Kidney (tissue), 22 donors: ENCODE measurements at places on chromosomes 16 and 17. TPM values are rescaled to one million over a fixed set of nuclear protein-coding genes. Genes with fewer than 3 reads are reported as not detected.
A peak's percentile ranks its signal among the peaks of the same experiment; 100 is the strongest.

The DNAH2 gene
- total RNA-seq, result 0.66 TPM

The CDH5 gene
- total RNA-seq, result 41.3 TPM

The STXBP4 gene
- total RNA-seq, result 20.2 TPM

The NACA2 gene
- not detected for total RNA-seq

The OR3A3 gene
- not detected for total RNA-seq

The KCNJ2 gene
- total RNA-seq, result 4.4 TPM

The ADORA2B gene
- 0.60 TPM for total RNA-seq

The MPP2 gene
- total RNA-seq, result 1.2 TPM

The ITGAD gene
- 0.13 TPM for total RNA-seq

The MGAT5B gene
- 2.3 TPM for total RNA-seq

The OR1F1 gene
- total RNA-seq, result not detected

The SDF2 gene
- 54.3 TPM for total RNA-seq

The CRYBA1 gene
- total RNA-seq, result not detected

The IRX3 gene
- total RNA-seq, result 37.9 TPM

DNA sequence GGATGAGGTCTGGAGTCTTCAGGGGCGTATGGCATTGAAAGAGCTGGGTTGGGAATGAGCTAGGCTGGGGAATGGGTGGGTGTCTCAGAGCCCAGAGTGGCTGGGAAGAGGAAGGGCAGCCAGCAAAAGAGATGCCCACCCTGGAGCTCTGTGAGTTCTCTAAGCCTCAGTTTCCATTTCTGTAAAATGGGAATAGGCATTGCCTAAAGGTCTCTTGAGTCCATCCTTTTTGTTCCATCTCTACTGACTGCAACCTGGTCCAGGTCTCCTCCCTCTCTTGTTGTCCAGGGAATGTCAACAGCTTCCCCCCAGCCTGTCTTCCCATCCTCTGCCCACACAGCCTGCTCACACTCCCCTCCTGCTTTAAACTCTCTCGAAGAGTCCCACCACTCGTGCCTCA is 19.6 kb downstream of the CCDC102A start:
- DNase-seq, result no peak

GRCh38 chr16:57695680-57696069 is 1.1 kb downstream of the DRC7 start:
- DNase-seq, result no peak

- no peak for DNase-seq
These were observed 1.6 kb upstream of the KIAA0513 start for GRCh38 chr16:85025781-85026653.

GRCh38 chr16:61858988-61859387 is 177.2 kb downstream of the CDH8 start:
- no peak for DNase-seq

GRCh38 chr16:84729716-84730320 is 30.0 kb downstream of the USP10 start:
- no peak for DNase-seq

DNA sequence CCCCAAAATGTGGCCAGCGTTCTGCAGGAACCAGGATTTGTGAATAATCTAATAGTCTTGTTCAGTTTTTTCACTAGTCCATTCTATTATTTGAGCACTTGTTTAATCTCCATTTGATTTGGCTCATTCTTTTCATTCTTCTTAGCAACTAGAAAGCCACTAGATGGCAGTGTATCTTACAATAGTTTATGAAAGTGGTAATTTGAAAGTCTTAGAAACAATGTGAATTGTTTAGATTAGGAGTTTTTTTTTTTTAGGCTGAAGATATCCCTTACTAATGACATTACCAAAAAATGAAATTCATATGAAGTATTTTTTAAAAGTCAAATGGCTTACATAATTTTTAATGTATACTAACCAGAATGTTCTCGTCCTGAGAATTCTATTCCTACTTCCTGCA is 6.7 kb downstream of the ERI2 start:
- no peak for DNase-seq

DNA sequence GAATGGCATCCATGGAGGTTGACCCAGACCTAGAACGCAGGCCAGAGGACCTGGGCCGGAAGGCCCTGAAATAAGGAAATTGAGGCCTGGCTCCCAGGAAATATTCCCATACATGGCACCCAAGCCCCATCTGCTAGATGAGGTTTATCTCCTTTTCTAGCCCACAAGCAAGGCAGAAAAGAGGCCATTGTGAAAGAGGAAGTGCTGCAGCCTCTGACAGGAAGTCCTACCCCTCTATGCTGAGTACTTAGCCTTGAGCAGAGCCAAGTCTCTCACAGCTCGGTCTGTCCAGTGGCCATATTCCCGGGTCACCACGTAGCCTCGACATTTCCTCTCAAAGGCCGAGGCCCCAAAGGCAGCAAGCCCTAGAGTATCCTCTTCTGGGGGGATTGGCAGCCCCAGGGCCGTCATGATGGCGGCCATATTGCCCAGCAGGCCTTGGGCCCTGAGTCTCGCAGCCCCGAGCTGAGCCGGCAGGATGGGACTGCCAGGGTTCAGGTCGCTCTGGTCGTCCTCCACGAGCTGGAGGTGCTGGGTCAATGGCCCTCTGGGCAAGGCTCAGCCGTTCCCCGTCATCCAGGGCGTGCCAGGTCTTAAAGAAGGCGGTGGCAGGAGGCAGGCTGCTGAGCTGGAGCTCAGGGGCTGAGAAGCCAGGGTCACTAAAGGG is 7.8 kb downstream of the CTF1 start:
- DNase-seq, result no peak

DNA sequence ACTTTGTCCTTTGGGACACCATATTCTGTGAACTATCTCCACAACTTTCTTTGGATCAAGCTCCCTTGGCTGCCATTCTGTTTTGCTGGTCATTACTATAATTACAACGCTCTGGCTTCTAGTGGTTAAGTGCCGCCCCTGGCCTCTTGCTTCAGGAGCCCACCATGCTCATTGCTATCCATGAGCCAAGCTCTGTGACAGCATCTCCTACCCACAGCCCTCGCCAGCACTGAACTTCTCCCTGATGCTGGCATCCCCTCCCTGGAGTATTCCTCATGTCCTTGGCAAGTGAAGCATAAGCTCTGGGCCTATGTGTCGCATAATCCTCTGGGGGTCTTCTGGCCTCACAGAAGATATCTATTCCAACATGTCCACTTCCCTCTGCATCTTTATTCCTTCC is 60.6 kb upstream of the DHX40 start:
- DNase-seq, result no peak

GRCh38 chr17:73705594-73705993 is 61.3 kb upstream of the SDK2 start:
- DNase-seq, result no peak

- DNase-seq, result no peak
These were observed 9.8 kb downstream of the SCGB1C2 start for GRCh38 chr17:146983-147761.

DNA sequence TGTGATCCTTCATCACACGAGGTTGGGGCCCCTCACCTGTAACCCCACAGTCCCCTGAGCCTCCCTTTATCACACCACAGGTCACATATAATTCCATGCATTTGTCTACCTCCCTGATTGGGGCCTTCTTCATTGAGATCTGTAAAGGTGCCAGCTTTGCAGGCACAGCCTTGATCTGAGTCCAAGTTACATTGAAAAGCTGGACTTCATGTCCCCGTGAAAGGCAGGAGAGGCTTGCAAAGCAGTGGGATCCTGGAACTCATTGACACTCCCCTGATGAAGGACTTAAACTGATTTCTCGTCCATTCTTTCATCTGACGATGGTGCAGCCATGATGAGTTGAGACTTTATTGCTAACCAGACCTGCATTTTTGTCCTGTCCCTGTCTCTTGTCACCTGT is 3.8 kb upstream of the SYT17 start:
- no peak for DNase-seq

GRCh38 chr16:88924834-88925539 is 52.0 kb downstream of the CBFA2T3 start:
- DNase-seq, result peak; percentile 45

GRCh38 chr17:77727037-77727615 is 231.4 kb upstream of the TNRC6C start:
- no peak for DNase-seq

- peak; percentile 52 for DNase-seq
These were observed 25.6 kb downstream of the MSI2 start for GRCh38 chr17:57281887-57282286.

DNA sequence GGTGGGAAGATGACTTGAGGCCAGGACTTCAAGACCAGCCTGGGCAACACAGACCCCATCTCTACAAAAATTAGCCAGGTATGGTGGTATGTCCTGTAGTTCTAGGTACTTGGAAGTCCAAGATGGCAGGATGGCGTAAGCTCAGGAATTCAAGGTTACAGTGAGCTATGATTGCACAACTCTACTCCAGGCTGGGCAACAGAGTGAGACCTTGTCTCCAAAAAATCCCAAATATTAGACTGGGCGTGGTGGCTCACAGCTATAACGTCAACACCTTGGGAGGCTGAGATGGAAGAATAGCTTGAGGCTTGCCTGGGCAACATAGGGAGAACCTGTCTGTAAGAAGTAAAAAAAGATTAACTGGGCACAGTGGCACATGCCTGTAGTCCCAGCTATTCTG is 30.8 kb downstream of the SUZ12 start:
- DNase-seq, result no peak

DNA sequence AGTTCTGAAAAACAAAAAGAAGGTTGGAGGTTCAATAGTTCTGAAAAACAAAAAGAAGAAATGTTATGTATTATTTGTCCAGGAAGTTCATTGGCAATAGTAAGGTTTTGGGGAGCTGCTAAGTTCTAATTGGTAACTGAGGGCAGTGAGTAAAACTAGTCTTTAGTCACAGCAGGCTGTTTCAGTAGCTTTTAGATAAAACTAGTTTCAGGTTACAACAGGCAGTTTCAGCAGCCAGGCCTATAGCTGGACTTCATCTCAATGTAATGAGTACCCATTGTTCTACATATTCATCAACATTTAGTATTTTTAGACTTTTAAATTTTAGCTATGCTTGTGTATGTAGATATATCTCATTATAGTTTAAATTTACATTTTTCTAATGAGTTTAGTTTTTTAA is 639.3 kb downstream of the TOX3 start:
- DNase-seq, result no peak

GRCh38 chr16:75948441-75948840 is 222.2 kb upstream of the CPHXL start:
- DNase-seq, result no peak

DNA sequence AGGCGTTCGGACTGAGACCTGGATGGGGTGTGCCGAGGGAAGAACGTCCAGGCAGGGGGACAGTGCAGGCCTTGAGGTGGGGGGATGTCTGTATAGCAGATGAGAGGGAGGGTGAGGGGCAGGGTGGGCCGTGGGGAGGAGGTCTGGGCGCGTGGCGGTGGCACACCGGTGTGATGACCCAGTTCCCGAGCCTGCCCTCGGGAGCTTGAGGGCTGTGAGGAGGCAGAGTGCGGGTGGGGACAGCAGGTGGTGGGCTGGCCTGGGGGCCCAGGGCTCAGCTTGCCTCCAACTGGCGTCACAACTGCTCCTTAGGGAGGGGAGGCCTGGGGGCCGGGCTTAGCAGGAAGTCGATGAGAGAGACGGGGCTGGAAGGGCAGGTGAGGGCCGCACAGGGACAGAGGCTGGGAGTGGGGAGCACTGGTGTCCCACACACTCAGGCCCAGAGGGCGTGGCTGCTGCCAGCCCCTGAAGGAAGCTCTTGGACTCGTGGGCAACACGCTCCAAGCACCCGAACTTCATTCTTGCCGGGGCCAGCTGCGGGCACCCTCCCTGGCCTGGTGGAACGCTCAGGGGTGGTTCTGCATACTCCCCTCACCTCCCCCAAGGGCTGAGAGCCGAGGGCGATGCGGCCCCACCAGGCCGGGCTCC is 6.5 kb downstream of the CACNA1H start:
- DNase-seq, result peak; percentile 89

DNA sequence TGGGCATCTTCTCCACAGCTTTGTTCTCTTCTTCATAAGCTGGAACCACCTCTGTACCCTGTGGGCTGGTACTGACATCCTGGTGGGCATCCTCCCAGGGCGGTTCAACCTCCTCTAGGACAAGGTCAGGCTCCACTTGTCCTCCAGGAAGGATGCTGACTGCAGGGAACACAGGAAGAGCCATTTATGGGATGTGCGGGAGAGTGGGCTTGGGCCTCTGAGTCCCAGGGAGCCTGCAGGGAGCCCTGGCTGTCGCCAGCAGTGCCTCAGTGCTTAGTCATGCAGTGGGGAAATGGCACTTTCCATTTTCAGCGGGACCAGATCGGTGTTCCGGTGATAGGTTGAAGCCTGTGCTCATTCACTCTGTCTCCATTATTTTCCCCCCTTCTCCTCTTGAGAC is 20.5 kb downstream of the CNGB1 start:
- no peak for DNase-seq

- DNase-seq, result no peak
These were observed 3.0 kb upstream of the CCL2 start for GRCh38 chr17:34252095-34252443.

DNA sequence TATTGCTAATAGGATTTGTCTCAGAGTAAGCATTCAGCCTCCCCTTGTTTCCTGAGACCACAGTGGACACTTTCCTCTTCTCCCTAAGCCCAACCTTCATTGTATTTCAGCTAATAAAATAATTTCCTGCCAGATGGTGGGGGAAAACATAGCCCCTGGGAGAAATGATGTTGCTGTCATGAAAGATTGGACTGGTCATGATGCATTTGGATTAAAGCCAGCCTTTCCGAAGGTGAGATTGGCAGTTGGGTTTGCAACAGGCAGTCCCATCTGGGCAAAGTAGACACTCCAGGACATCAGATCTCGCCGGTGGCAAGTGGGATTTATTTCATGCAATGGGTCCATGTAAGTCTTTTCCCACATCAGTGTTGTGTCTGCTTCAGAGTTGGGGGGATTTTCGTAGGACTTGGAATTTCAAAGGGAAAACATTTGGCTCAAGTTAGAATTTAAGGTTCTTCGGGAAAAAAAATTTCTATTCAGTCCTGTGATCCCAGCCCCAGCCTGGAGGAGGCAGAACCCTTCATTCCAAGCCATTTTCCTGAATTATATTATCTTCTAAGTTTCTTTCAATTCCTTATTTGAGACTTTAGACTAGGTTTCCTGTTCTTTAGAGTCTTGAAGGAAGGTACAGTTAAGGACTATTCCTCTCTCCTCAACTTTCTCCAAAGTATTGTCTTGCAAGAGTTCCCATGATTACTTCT is 391.7 kb downstream of the XYLT1 start:
- no peak for DNase-seq

- no peak for DNase-seq
These were observed 21.9 kb downstream of the KIF2B start for GRCh38 chr17:53844491-53845107.

DNA sequence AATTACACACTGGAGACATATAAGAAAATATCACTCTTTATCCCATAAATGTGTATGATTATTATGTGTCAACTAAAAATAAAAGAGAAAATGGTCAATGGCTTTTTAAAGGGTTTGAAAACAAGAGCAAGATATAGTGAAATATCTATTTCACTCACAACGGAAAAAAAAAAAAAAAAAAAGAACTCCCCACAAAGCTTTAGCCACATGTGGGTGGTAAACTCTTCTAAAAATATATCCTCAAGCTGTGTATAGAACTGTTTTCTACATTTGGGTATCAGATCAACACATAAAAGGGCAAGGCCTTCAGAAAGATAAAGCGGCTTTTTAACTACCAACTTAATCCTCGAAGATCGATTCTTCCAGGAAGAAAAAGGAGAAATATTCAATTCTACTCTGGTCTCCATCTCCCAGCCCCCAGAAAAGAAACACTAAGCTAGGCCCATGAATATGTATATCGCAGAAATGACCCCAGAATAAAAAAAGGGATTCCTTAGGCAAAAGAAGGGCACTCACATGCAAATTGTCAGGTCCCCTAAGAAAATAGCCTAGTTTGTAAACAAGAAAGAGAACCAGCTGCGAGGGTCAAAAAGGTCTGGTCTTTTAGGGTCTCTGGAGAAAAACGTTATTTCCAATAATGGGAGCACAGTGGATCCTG is 4.4 kb downstream of the LITAF start:
- DNase-seq, result no peak
